ENCODE measurements at places on chromosomes 4 and X.

GRCh38 chr4:622996-623913 is 2.1 kb upstream of the PDE6B start:
- no peak for DNase-seq

DNA sequence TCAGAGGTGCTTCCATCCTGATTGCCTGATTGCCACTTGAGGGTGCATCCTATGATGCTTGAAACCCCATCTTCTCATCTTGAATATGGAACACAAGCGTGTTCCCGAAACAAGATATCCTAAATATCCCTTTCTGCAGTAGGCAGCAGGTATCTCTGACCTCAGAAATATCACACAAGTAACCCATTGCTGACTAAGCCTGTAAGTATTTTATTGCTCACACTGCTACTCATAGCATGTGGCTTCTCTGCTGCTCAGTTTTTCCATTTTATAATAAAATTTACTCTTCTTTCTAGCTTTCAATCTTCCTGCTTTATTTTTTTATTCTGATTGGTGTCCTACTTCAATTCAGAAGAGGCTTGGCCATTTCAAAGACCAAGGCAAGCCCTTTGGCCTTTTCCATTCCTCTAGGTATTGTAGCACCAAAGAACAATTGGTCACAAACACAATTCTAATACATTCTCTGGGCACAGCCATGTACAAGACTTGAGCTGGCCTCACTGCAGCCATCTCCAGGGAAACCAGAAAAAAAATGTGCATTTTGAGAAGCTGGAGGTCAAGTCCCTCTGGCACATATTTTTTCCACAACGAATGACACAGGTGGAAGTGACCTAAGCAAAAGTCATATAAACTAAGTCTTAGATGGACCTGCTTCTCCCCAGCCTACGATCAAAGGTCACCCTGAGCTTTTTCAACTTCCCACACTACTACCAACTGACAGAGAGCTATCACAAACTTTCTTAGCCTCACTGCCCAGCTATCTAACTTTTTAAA is 107.0 kb downstream of the OR13H1 start:
- DNase-seq = no peak

DNA sequence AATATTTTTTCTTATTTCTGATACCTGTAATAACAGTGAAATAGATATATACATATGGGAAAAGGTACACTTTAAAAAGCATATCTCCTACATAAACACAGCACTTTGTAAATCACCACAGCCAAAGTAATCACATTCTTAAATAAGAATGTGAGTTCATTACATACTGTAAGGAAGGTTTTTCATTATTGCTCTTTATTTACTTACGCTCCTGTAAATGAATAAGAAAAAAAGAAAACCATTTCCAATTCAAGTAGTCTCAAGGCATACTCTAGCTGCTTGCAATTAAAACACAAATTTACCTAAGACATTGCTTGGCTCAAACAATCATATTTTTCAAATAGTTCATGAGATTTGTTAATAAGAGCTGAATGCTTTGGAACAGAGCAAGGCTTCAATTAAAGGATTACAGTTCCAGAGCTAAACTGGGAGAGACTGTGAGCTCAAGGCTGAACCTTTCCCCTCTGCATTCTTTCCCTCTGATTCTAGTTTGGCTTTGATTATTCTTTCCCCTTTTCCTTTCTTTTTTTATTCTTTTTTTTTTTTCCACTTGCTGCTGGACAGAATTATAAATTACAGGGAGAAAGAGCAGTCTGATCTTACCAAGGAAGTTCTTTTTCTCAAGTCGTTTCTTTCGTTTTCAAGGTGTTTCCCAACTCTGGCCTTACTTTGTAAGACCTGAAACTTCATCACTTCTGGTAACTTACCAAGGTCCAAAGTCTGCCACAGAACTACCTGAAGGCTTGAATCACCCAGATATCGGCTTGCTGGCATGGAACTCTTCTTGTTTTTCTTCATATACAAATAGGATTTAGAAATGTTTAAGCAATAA is 278.3 kb downstream of the INPP4B start:
- no peak for DNase-seq

DNA sequence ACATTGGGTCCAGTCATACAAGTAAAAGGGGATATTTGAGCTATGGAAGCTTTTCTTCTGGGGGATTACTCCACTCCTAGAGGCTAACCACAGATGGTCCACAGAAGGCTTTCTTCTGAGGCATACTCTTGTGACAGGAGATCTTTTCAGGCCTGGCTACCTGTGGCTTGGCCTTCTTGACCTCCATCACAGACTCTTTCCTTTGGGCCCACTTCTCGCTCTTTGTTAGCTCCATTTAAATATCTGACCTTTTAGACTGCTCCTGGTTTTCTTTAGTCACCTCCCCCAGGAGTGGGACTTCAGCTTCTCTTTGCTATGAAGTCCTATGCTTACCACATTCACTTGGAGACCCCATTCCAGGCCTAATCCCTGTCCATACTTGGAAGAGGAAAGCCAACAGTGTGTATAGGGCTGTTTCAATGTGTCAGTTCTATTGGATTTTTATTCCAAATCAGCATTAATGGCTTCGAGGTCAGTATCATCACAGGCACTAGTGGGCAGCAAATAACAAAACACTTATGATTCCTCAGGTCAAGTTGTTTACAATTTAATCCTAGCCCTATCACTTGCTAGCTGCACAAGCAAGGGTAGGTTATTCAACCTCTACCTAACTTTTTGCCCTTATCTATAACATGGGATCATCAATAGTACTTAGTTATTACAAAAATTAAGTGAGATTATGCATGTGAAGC is 26.3 kb downstream of the GPC3 start:
- no peak for DNase-seq

DNA sequence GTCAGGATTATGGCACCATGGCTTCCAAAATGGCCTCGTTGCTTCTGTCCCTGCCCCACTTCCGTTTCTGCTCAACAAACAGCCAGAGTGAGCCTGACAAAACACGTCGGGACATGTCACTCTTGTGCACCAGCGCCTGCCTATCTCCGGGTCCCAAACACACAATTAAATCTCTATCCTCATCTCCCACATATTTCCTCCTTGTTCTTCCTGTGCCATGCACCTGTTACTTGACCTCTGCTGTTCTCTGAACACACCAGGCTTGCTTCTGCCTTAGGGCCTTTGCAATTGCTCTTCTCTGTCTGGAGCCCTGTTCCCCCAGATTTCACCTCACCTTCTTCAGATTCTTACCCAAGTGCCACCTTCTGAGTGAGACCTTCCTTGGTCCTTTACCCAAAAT is 12.7 kb upstream of the CD38 start:
- no peak for DNase-seq

GRCh38 chr4:144507311-144508101 is 138.4 kb upstream of the HHIP start:
- no peak for DNase-seq

GRCh38 chr4:102324730-102325129 is 20.6 kb downstream of the SLC39A8 start:
- DNase-seq = peak; percentile 74

- peak; percentile 13 for DNase-seq
Measured at GRCh38 chr4:124710015-124710741, 2.4 kb downstream of the ANKRD50 start.
